ENCODE measurements at places on chromosomes 1 and 21.

- no peak for DNase-seq
Measured at GRCh38 chr1:108758796-108759195, 12.3 kb downstream of the STXBP3 start.

DNA sequence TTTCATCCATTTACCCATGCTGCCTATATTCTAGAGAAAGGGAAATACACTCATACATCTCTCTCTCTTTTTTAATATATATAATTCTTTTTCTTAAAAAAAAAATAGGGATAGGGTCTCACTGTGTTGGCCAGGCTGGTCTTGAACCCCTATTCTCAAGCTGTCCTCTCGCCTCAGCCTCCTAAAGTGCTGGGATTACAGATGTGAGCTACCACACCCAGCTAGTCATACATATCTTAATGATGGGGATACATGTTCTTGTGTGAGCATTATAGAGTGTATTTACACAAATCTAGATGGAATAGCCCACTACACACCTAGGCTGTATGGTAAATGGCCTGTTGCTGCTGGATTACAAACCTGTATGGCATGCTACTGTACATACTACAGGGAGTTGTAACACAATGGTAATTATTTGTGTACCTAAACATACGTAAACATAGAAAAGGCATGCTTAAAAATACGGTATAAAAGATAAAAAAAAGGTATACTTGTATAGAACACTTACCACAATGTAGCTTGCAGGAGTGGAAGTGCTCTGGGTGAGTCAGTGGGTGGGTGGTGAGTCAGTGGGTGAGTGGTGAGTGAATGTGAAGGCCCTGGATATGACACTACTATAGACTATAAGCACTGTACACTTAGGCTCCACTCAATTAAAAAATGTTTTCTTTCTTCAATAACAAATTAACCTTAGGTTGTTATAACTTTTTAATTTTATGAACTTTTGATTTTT is 72.9 kb downstream of the IVNS1ABP start:
- no peak for DNase-seq

DNA sequence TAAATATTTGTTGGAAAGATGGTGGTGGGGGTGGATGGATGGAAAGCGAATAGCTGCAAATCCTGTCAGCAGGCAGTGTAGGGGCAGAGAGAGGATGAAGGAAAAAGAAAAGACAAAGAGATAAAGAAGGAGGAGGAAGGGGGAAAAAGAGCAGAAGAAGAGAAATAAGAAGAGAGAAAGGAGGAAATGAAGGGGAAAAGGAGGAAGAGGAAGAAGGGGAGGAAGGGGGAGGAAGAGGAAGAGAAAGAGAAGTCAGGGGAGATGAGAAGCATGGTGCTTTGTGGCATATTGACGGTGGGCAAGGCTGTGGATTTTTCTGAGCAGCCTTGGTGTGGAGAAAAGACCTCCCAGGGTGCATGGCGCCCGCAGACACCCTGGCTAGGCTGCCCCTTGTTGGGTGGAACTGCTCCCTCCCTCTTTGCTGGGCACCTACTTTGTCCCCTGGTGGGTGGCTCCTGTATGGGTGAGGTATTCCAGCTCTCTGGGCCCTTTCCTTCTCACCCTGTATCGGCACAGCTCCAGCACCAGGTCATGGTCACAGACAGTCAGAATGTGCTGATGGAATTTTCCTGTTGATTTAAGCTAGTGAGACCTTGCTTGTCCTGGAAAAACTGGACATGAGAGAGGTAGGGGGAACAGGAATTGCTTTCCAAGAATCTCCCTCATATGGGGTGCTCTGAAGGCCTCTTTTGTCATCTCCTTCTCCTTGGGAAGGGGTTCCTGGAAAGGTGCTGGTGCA is 45.7 kb upstream of the TLR5 start:
- DNase-seq, result no peak

GRCh38 chr1:209045331-209046057 is 538.0 kb upstream of the CAMK1G start:
- no peak for DNase-seq

DNA sequence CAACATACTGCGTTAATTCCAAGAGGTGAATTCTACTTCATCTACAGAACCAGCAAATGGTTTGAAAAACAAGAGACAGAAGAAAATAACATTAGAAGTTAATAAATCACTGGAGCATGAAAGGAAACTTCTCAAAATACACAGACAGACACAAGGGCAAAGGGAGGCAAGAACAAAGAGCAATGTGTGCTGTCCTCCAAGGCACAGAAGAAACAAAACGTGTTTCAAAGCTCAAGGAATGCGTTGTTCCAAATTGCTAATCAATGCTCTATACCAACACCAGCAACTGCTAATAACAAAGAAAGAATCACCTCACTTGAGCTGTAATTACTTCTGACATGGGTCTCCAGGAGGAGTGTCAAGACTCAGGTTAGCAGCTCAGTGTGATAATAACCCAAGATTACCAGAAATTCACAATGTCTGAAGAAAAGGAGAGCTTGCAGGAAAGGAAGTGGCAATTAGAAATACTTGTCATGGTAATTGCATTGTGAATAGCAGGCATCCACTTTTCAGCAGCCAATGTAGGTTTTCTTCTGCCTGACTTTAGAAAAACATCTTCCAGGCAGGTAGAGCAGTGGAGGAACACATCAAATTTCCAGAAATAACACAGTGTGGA is 175.4 kb downstream of the SEC16B start:
- no peak for DNase-seq

DNA sequence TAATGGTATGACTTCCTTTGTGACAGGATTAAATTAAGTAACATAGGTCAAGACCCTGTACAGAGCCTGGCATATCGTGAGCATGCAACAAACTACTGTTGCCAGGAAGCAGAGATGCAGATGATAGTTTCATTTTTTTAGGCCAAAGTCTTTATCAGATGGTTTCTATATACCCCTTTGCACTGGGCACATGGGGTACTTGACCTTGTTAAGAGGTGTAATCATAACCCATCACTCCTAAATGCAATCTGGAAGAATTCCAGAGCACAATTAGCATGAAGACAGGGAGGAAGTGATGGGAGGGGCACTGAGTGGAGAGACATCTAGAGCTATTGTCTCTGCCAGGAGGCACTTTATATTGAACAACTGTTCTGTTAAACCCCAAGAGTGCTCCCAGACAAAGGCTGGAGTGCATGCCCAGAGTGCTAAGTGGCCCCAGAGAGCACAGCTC is 22.1 kb downstream of the ZBTB17 start:
- no peak for DNase-seq

GRCh38 chr1:194723067-194723466 is 1536.7 kb upstream of the B3GALT2 start:
- DNase-seq, result no peak

DNA sequence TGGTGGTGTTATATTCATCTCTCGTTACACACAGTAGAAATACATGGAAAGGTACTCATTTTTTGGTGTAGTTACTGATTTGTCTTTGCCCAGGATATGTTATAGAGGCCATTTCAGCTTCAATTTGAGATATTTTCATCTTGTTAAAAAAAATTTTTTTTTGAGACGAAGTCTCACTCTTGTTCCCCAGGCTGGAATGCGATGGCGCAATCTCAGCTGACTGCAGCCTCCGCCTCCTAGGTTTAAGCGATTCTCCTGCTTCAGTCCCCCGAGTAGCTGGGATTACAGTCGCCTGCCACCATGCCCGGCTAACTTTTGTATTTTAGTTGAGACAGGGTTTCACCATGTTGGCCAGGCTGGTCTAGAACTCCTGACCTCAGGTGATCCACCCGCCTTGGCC is 19.0 kb downstream of the MORC3 start:
- no peak for DNase-seq

- DNase-seq, result no peak
Measured at GRCh38 chr1:19300211-19300610, 11.6 kb upstream of the AKR7A3 start.

- DNase-seq, result no peak
Measured at GRCh38 chr21:40671716-40672115, 175.2 kb downstream of the DSCAM start.

GRCh38 chr1:184020855-184021254 is 16.7 kb downstream of the COLGALT2 start:
- DNase-seq, result no peak

DNA sequence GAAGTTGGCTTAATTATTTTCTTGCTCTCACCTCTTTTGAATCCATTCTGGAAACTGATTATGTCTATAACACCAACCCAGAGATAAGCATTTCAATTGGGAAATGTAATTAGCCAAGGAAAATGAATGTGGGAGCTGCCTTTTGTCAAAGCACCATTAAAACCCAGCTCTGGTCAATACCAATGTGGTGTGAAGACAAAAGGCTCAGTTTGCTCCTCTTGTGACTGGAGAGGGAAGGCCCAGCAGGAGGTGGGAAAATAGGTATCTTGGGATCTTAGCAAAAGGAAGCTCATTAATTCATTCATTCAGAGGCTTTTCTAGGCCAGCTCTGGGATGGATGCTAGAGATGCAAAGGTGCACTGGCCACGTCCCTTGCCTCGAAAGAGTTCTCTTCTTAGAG is 75.0 kb upstream of the SELENON start:
- DNase-seq, result no peak

GRCh38 chr1:15578921-15579682 is 5.7 kb downstream of the AGMAT start:
- no peak for DNase-seq

- DNase-seq, result no peak
Measured at GRCh38 chr21:32253215-32253641, 25.6 kb downstream of the MIS18A start.

- no peak for DNase-seq
Measured at GRCh38 chr1:176559878-176560277, 96.9 kb downstream of the PAPPA2 start.

DNA sequence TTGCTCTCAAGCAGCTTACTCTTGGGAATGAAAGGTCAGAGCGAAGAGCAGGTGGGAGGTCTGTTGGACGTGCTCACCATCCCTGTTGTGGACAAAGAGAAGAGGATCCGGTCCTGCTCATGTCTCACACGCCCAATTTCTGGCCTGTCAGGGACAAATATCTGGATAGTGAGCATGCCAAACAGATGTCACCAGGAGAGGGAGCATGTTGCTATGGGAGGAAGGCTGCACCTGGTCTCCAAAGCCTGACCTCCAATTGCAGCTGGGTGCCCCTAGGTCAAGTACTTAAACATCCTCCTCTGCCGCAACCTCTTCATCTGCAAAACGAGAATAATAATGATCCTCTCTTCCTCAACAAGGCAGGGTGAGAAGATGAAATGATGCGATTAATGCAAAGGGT is 53.4 kb downstream of the DMRTA2 start:
- DNase-seq, result no peak

GRCh38 chr1:109793486-109794318 is 30.0 kb upstream of the EPS8L3 start:
- DNase-seq, result no peak

GRCh38 chr1:100428160-100428559 is 75.9 kb downstream of the CDC14A start:
- DNase-seq, result no peak

- DNase-seq, result no peak
Measured at GRCh38 chr1:36836916-36837315, 197.4 kb downstream of the GRIK3 start.

DNA sequence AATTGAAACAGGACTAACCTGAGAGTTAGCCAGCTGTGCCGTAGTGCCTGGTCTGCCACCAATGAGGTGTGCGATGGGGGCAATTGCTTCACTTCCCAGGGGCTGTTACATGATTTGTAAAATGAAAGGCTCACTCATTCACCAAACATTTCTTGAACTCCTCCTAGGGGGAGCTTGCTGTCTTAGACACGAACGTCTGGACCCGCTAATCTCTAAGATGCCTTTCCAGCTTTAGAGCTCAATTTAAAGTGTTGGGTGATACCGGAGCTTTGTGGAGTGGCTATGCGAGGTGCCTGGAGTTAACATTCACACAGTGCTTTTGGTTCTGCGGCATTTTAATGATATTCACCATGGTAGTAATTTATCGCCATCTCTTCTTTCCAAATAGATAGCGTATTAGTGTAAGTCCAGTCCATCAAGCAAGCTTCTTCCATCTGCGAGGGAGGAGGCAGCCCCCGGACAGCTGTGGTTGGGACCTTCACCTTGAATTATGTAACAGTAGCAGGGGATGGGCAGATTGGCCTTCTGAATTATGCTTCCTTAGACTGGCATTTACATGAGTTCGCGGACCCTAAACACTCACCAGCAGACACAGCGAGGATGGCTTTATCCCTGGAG is 179.9 kb downstream of the ADSS2 start:
- no peak for DNase-seq

- DNase-seq, result no peak
Measured at GRCh38 chr1:28510970-28511440, 5.2 kb downstream of the RCC1 start.

DNA sequence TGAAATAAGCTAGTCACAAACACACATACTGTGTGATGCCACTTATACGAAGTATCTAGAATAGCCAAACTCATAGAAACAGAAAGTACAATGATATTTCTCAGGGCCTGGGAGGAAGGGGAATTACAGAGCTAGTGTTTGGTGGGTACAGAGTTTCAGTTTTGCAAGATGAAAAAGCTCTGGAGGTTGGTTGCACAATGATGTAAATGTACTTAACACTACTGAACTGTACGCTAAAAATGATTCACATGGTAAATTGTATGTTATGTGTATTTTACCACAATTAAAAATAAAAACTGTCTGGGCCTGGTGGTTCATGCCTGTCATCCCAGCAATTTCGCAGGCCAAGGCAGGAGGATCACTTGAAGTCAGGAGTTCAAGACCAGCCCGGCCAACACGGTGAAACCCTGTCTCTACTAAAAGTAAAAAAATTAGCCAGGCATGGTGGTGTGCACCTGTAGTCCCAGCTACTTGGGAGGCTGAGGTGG is 15.3 kb upstream of the FHAD1 start:
- DNase-seq, result no peak

DNA sequence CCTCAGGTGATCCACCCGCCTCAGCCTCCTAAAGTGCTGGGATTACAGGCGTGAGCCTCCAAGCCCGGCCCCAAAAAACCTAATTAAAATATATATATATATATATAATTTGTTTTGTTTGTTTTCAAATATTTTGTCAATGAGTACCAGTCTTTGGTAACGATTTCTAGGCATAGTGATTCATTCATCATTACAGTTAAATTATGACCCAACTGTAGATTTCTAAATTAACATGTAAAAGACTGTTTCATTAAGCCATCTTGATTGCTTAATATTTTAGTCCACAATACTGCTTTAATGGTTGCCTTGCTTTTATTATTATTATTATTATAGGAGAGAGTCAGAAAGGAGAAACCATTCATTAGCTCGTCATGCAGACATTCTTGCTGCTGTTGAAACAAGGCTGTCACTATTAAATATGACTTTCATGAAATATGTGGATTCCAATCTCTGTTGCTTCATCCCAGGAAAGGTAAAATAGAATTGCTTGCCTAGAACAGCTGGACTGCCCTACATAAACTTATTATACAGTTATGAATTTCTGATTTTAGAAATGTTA is 19.9 kb downstream of the FBXO28 start:
- DNase-seq, result no peak

- DNase-seq, result no peak
Measured at GRCh38 chr1:112807999-112808398, 92.9 kb upstream of the PPM1J start.

DNA sequence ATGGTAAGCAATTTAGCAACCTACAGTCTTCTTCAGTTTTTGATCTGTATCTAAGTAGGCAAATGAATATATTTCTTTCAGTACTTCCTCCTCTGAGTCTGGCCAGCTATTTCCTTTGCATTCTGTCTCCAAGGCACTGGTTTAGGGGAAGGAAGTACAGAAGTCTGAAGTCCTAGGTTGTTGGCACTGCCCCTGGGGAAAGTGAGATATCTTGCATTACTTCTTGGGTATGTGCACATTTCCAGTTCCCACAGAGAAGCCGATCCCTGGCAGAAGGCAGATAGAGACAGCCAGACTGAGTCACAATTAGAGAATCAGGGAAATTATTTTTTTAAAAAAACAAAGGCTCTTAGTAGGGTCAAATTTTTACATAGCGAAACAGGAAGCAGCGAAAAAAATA is 98.8 kb downstream of the RASAL2 start:
- DNase-seq, result no peak

GRCh38 chr1:24284156-24284471 is 35.0 kb upstream of the GRHL3 start:
- DNase-seq, result no peak
